Activated CD8-positive, alpha-beta memory T cell treated with anti-CD3 and anti-CD28 coated beads for 24 hours (primary cell): ENCODE measurements at places on chromosomes 7 and 10.

GRCh38 chr7:142880876-142881505 is 4.6 kb downstream of the TRPV6 start:
- DNase-seq, result peak; percentile 72

DNA sequence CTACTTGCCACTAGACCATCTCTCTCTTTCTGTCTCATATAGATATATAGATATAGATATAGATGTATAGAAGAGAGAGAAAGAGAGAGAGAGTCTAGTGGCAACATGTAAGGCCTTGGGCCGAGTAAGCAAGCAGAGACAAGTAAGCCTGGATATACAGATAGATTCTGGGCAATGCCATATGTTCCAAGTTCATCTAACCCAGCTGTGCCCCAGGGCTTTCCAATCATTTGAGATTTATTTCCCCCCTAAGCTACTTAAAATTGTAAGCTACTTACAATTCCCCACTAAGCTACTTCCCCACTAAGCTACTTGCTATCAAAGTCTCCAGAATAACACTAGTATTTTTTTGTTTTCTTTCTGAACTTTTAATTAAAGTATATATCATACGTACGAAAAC is 1094.1 kb downstream of the DNAJB9 start:
- no peak for DNase-seq

GRCh38 chr10:25502453-25502852 is 327.7 kb downstream of the GPR158 start:
- DNase-seq, result no peak

GRCh38 chr7:23418046-23418445 is 52.2 kb downstream of the IGF2BP3 start:
- DNase-seq, result no peak

DNA sequence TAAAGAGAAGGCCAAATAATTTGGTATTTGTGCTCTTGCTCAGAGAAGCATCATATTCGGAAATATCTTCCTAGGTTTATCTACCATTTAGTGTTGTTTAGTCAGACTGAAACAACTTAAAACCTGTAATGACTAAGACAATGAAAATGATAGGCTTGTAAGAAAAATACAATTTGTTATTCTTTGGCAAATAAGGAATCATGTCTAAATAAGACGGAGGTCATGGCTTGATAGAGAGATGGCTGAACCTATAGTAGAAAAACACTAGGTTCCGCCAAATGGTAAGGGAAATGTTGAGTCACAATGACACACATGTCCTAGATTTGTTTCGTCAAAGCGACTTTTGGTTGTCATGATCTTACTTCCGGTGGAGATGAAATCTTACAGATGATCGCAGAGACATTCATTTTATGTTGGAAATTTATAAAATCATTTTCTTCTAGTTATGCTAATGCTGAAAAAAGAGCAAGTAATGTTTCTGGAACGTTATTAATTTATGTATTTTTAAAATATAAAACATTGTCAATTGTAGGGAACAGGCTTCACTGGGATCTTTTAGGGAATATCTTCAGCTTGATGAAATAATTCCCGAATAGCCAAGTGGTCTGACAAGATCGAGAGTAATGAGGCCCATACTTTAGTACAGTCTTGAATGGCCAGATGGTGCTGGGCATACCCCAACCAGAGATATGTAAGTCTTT is 1.0 kb downstream of the SRGN start:
- DNase-seq, result no peak

GRCh38 chr10:72814099-72814790 is 79.3 kb upstream of the OIT3 start:
- DNase-seq, result no peak

DNA sequence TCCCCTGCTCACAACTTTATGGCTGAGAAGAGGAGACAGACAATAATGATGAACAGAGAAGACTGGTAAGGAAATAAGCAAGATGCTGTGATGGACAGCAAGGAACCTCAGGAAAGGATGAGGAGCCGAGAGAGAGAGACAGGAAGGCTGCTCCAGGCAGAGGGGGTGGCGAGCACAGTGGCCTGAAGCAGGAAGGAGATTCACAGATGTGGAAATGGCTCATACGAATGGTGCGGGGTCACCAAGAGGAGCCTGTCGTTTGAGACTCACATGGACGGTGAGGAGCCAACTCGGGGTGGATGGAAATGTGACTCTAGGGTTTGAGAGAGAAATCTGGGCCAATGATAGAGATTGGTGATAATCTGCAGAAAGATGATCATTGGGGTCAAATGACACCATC is 43.7 kb downstream of the KIAA1549 start:
- no peak for DNase-seq

- no peak for DNase-seq
These were observed 179.2 kb upstream of the FAM3C start for GRCh38 chr7:121575194-121575765.

GRCh38 chr7:111760043-111760442 is 197.8 kb upstream of the IMMP2L start:
- no peak for DNase-seq

GRCh38 chr10:114245121-114245791 is 6.2 kb downstream of the VWA2 start:
- DNase-seq, result no peak

DNA sequence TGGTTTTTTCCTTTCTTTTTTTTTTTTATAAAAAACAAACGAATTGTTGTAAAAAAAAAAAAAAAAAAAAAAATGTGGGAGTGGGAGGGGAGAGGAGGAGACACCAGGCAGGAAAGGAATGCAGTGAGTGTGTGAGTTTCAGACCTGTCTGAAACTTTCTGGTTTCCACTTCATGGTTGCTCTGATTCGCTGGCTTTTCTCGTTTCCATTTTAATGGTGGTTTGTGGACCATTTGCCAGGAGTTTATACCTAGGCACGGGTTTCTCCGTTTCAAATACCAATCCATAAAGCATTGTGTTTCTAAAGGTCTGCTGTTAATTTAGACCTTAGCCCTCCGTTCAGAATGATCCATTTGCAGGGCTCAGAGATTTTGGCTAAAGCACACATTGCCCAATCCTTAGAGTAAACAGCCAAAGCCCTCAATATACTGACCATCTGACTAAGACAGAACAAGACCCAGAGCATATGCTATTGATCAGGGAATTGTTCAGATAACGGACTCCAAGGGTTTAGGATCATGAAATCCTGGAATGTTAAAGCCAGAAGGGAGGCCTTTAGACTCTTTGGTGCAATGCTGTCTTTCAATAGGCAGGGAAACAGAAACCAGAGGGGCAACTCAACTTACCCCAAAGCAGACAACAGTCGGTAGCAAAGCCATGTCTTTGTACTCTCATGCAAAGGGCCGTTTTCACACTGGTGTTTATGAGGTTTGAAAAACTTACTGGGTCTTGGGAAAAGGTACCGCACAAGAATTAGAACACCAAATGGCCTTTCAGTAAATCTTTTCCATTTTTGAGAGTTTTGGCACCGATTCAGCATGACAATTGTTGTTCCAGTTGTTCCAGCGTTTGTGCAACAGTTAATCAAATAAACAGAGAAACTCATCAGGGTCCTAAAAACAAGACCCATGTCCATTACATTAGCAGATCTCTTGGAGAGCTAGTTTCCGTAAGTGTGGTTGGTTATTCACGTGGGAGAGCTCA is 94.3 kb upstream of the AGBL3 start:
- DNase-seq, result no peak

- DNase-seq, result no peak
These were observed 638.2 kb upstream of the IGFBP3 start for GRCh38 chr7:46559194-46559832.

DNA sequence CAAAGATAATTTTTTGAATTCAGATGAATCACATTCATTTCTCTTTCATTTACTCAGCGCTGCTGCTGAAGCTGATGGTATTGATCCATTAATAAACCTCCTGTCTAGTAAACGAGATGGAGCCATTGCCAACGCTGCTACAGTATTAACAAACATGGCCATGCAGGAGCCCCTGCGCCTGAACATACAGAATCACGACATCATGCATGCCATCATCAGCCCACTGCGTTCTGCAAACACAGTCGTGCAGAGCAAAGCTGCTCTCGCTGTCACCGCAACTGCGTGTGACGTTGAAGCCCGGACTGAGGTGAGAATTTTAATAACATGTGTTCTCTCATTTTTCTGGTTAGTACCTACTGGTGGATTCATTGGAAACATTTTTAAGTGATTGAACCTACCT is 70.2 kb downstream of the ARMC3 start:
- no peak for DNase-seq
